ENCODE measurements at places on chromosomes 3 and 15.

DNA sequence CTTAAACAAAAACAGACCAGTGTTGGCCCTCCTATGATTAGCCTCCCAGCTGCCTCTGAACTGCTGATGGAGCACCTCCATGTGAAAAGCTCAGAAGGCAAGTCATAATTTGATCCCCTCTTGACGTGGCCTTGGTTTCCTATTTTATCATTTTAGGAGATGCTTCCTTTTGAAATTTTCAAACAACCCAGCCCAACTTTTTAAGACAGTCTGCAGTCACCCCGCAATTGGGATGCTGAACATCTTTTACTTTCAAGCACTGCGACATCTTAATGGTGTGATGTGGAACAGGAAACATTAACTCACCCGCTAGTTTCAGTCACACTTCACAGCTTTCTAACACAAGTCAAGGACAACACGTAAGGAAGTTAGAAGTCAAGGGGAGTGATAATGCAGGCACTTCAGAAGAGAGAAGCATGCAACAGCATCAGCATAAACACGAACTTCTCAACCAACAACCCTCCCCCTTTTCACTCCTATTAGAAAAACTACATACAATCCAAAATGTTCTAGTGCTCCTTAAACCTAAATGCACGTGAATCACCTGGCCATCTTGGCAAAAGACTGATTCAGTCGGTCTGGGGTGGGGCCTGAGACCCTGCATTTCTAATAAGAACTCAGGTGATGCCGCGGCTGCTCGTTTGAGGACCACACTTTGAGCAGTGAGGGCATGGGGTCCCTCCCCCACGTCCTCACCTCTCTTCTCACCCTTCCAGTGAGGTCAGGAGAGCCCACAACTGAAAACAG is 161.5 kb downstream of the FOXP1 start:
- no peak for DNase-seq

DNA sequence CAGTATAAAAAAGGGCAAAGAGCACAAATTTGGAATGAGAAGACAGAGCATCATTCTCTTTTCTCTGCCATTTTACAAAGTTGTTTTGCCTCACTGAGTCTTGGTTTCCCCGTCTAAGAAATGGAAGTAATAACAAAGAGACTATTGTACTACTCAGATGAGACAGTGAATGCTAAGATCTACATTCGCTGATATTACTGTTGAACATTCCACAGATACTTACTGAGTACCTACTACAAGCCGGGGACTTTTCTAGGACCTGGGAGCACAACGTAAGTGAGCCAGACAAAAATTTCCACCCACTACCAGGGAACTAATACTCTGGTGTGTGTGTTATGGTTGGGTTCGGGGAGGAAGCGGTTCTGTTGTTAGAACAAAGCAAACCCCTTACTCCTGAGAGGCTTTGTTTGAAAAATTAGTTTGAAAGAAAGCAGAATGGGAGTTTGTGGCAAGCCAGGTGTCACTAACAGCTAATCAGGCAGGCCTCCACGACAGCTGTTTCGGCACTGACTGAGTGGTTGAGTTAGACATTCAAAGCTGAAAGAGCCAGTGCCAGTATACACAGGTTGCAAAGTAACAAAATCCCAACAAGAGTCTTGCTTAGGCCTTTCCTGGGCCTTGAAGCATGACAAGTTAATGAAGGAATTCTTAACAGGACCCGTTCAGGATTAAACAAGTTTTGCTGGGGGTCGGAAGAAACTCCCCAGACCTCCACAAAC is 458.3 kb downstream of the EDEM1 start:
- DNase-seq, result no peak

- DNase-seq, result no peak
Observed at GRCh38 chr3:46979958-46980497, 562 bp downstream of the NBEAL2 start.

DNA sequence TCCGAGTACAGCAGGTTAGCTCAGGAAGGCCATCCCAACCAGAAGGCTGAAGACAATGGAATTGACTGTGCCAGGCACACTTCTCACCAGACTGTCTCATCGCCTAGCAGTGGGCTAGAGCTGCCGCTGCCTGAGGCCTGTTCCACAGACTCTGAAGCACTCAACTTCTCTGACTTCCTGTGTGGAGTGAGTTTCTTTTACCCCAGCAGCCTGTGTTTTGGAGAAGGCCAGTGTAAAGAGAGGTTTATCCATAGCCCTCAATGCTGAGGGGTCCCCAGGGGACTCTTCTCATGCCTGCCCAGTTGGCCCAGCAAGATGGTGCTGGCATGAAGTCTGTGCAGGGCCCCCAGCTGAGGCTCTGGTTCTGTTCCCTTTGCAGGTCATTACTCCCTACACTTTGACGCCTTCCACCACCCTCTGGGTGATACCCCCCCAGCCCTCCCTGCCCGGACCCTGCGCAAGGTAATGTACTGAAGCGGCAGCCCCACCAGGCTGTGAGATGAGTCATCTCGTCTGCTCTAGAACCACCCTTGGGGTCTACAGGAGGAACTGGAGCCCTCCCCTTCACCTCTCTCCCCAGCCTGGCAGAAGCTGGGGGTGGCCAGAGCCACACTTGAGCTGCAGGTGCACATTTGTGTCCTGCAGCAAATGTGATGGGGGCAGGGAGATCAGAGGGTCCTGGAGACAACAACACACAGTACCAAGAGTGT is 5.2 kb upstream of the MANF start:
- no peak for DNase-seq

GRCh38 chr15:52258461-52258860 is 37.1 kb downstream of the MYO5C start:
- DNase-seq, result no peak

GRCh38 chr3:4491855-4492207 is 1.3 kb upstream of the ITPR1 start:
- no peak for DNase-seq

GRCh38 chr15:72285402-72285801 is 13.0 kb upstream of the PARP6 start:
- DNase-seq, result no peak

- DNase-seq, result no peak
Observed at GRCh38 chr3:188303286-188303799, 149.4 kb downstream of the LPP start.

DNA sequence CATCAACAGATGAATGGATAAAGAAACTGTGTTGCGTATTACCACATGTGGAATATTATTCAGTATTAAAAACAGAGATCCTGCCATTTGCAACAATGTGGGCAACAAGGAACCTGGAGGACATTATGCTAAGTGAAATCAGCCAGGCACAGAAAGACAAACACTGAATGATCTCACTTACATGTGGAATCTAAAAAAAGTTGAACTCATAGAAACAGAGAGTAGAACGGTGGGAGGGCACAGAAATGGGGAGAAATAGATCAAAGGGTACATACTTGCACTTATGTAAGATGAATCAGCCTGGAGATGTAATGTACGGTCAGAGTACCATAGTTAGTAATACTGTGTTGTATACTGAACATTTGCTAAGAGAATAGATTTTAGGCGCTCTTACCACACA is 29.8 kb upstream of the MUC13 start:
- DNase-seq, result no peak

DNA sequence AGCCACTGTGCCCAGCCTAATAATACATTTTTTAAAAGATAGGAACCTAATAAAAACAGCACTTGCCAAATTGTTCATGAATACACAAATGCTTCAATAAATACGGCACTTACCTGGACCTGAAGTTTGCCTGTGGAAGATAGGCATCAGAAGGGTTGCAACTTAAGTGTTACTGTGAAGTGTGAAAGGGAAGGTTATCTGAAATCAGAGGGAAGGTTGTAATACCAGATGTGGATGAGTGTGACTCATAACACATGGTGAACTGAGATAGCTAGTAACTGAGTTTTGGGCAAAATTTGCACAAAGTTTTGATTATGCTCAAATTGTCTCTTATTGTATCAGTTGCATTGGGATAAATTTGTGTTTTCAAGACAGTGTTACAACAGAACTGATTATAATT is 68.0 kb downstream of the ATP11B start:
- no peak for DNase-seq

DNA sequence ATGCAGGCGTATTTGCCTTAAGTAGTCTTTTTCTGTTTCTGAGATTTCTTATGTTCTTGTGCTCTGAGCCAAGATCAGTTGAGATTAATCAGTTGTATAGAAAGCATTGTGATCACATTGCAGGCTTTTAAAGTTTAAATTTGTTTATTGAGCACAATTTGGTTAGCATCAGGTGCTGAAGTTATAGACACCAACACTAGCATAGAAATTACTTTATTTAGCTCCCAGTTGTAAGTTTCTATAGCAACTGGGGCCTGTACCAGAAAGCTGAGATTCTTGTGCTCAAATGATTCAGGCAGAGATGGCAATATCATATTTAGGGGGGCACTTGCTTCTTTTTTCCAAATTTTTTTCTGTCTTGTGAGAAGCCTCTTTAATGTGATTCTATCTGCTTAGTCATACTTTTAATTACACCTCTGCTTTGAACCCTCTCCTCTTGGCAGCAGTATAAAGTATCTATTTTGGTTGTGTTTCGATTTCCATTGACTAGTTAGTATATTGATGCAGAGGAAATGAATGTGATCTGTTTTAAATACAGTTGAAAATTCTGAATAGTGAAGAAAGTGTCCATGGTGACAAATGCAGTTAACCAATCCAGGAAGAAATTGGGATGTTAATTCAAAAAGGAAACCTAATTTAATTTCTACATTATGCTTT is 241.7 kb upstream of the GBE1 start:
- DNase-seq, result no peak

Data from NCI-H1930 (cell line).